ENCODE measurements at places on chromosomes 5 and 9.

DNA sequence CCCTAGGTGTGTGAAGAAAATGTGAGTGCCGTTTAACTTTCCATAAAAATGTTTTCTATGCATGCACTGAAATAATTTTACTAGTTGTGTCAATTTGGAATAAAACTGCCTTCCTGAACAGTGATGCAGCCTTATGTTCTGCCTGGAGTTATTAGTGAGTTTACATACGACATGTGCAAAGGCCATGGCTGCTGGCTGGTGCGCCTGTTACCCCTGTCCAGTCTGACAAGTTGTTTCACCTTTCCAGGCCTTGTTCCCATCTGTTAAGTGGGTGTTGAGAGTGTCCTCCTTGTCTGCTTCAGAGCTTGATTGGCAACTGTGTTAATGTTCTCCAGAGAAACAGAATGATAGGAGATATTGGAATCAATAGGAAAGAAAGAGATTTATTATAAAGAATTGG is 60.6 kb downstream of the TJP2 start:
- no peak for DNase-seq

DNA sequence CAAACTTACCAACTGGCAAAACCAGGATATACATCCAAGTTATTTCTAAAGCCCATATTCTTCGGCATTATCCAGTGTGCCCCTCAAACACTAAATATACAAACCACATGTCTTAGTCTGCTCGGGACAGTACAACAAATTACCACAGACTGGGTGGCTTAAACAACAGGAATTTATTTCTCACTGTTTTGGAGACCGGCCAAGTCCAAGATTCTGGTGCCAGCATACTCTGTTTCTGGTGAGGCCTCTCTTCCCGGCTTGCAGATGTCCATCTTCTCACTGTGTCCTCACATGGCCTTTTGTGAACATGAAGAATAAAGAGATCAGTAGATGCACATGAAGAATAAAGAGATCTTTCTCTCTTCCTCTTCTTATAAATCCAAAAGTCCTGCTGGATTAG is 12.9 kb upstream of the SLCO6A1 start:
- no peak for DNase-seq

GRCh38 chr5:171599411-171599810 is 180.0 kb downstream of the FGF18 start:
- DNase-seq = no peak

GRCh38 chr5:130090569-130091270 is 186.5 kb downstream of the CHSY3 start:
- DNase-seq = no peak

GRCh38 chr9:16277471-16277960 is 593.0 kb downstream of the BNC2 start:
- DNase-seq = no peak

GRCh38 chr5:133782736-133783135 is 170.4 kb upstream of the FSTL4 start:
- DNase-seq = no peak

- no peak for DNase-seq
Observed at GRCh38 chr5:66151030-66151429, 6.9 kb downstream of the SREK1 start.

GRCh38 chr9:88388886-88389605 is 802 bp downstream of the SPIN1 start:
- DNase-seq = peak; percentile 73

DNA sequence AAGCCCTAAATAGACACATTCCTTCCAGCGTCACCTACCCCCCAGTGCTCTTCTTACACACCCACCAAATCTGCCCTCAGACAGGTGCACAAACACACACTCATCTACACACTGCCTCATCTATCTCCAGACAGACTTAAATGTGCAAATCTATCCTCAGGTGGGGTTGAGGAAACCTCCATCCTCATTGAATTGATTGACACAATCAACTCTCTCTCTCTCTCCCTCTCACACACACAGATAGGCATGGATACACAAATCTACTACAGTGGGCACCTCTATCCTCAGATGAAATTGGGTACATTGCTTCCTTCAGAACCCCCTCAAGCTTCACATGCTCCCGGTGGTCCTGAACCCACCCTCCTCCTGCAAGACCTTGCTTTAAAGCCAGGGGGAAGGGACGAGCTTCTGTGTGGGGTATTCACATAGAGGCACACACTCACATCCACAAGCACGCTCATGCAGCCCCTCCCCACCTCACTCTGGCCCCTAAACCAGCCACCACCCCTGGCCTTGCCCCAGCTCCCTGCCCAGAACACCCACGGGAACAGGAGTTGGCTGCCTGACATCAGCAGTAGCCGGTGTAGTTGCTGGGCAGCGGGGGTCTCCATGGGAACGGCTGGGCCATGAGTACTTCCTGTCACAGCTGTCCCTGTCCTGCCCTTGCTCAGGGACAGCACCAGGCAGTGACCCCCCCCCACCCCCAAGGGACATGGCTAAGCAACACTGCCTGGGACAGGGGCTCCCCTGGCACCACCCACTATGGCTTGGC is 22.8 kb downstream of the PCDH1 start:
- DNase-seq = peak; percentile 71

DNA sequence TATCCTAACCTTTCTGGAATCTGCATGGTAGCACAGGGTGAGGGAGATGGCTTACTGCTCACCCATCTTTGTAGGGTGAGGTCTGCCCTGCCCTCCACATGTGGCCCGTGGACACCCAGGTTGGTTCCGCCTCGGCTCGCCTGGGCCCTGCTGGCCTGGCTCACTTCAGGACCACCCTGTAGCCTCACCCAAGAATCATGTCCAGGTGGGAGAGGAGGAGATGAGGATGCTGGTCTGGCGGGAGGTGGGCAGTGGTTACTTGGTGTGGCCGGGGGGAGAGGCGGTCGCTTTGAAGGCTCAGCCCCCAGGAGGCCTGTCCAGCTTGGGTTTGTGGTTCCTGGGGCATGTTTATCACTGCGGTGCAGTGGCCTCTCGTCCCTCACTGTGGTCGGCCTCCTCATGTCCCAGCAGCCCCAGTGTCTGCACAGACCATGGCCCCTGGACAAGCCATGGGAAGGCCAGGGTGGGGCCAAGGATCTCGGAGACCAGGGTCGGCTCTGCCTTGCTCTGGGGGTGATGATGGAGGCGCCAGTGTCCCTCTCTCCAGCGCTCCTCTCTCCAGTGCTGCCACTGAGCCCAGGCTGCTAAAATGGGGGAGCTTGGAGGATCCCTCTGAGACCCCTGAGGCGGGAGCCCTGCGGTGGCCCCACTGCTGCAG is 4.6 kb downstream of the OBP2B start:
- DNase-seq = no peak

- DNase-seq = peak; percentile 1
Observed at GRCh38 chr5:35096216-35096615, 48.5 kb upstream of the AGXT2 start.

DNA sequence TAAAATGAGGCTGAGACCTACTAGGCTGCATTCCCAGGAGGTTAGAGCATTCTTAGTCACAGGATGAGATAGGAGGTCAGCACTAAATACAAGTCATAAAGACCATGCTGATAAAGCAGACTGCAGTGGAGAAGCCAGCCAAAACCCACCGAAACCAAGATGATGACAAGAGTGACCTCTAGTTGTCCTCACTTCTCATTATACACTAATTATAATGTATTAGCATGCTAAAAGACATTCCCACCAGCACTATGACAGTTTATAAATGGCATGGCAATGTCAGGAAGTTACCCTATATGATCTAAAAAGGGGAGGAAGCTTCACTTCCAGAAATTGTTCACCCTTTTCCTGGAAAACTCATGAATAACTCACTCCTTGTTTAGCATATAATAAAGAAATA is 88.6 kb downstream of the PLPPR1 start:
- DNase-seq = no peak

DNA sequence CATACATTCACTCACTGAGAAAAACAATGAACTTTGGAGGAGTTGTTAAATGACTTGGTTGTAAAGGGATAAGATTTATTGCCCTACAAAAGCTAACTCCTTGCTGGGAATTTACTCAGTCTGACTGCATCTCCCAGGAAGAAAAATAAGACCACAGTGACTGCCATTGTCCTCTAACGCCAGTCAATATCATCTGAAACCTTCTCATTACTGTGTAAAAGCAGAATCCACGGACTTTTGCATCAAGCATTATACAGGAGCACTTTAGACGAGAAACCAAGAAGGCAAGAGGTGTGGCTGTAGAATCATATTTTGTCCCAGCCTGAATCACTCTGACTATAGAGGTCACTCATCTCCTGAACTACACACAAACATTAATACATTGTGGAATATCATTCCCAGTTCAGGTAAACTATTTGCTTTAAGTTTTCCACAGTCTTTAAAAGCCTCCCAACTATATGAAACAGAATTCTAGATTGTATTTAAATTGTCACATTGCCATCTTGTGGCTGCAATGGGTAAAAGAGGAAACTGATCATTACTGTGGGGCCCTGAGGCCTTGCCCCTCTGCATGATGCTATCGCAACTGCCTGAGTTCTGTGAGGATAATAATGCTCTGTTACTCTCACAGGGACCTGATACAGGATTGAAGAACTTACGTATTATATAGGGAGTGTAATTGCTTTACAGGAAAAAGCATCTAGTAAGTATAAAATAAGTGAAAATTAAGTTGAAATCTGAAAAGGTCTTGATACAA is 142.9 kb downstream of the SLCO4C1 start:
- no peak for DNase-seq

DNA sequence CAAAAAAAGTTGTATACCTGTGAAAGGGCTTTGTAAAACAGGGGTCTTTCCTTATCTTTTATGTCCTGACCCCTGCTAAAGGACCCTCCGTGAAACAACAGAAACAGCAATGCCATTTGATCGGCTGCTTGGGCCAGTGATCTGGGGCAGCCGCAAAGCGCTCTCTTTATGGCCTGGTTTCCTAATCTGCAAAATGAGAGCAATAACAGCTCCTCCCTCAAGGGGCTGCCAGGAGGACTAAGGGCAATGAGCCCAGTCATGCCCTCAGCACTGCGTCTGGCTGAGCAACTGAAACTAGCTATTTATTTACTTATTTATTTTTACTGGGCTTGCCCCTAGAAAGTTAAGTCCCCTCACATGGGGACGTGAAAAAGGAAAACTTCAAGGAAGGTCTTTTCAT is 18.3 kb downstream of the CMBL start:
- DNase-seq = peak; percentile 7

- DNase-seq = no peak
Observed at GRCh38 chr9:97529363-97530076, 28.1 kb downstream of the TMOD1 start.

- no peak for DNase-seq
Observed at GRCh38 chr9:120473608-120474007, 106.4 kb downstream of the CDK5RAP2 start.

DNA sequence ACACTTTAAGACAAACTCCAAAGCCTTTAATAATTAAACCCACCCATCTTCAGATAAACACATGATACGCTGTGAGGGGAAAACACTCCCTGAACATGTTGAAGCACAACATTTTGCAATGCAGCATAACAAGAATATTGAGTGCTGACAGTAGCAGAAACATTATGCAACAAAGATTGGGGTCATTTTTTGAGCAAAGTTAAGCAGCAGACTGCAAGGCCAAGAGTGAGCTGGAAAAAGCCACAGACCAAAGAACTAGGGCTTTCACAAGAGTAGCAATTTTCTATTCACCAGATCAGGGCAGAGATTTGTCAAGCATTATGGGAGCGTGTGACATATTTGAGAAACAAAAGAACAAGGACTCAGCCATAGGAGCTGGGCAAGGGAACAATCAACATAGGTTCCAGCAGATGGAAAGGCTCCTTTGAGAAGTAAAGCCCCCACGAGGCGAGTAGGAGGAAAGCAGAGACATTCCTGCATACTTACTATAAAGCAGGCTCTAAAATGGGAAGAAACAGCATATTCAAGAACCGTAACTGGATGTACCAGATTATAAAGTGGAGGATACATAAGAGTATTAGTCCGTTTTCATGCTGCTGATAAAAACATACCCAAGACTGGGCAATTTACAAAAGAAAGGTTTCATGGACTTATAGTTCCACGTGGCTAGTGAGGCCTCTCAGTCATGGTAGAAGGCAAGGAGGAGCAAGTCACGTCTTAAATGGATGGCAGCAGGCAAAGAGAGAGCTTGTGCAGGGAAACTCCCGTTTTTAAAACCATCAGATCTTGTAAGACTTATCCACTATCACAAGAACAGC is 4.8 kb upstream of the TTC23L start:
- no peak for DNase-seq

DNA sequence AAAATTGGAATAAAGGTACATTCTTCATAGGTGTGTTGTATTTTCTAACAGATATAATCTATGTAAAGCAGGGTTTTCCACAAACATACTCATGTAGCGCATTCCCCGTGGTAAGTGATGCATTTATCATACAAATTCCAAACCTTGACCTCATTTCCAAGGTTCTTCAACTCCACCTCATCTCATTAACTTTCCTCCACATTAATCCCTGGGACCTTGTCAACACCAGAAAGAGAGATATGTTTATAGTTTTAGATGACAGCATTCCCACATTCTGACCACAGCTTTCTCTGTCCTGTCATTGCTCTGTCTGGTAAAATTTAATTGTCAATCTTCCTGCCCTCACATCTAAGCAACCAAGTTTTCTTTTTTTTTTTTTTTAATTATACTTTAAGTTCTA is 415.1 kb downstream of the TMEM161B start:
- DNase-seq = no peak

DNA sequence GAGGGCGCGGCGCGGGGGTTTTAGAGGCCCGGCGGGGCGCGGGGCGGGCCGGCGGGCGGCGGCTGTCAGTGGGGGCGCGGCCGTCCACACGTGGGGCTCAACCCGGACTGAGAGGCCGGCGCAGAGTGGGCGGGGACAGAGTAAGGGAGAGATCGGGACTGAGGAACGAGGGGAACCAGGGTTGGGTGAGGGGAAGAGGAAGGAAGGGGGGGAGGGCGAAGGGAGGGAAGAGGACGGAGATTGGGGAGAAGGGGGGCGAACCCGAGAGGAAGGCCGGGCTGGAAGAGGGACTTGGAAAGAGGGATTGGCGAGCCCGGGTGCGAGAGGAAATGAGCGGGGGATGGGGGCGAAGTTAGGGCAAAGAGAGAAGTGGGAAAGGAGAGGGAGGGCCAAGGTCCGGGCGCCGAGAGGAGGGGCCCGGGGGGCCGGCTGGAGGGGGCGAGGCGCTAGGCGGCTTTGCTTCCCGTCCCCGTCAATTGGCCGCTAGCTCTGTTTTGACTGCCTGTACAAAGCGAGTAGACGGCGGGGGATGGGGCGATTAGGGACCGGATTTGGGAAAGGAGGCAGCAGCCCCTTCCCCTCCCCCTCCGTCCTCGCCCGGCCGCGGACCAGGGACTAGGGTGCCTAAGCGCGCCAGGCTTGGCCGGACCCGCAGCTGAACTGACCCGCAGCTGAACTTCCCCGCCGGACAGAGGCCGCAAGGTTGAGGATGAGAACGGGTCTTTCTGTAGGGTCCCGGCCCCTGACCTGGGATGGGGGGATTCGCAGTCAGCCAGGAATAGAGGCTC is 399 bp upstream of the FBN2 start:
- no peak for DNase-seq

Measured in amygdala (tissue), 56 donors.